ENCODE measurements at places on chromosomes 16 and 17.
A peak's percentile ranks its signal among the peaks of the same experiment; 100 is the strongest.

DNA sequence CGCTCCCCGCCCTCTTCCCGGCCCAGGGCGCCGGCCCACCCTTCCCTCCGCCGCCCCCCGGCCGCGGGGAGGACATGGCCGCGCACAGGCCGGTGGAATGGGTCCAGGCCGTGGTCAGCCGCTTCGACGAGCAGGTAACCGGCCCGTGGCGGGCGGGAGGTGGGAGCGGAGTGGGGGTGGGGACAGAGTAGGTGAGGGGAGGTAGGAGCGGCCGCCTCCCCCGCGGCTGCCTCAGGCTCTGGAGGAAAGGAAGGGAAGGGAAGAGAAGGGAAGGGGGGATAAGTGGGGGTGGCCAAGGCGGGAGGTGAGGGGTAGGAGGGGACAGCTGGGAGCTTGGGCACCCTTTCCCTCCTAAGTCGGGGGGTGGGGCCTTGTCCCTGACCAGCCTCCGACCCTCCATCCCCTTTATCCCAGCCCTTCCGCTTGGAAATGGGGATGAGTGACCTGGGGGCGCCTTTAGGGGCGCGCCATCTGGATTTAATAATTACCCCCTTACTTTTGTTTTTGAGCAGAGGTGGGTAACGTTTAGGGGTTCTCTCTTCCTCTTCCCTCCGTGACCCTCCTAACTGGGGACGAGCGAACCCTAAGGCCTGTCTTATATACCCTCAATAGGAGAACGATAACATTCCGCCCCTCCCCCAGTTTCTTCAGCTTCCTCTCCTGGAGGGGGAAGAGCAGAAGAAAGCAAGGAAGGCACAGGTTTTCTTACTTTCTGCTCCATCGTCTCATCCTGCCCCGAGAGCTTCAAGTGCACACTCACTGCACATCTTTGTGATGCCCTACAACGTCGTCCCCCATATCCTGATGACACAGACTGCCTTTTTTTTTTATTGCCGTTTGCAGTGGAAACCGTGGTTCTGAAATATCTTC is 694 bp downstream of the NF1 start:
- no peaks in the 10 kb centered on the region for H3K27me3 ChIP-seq
- peak overlapping the region; percentile 97 for H3K4me3 ChIP-seq
- DNase-seq, result peak; percentile 57

GRCh38 chr17:14201988-14202380 is 34.7 kb downstream of the CDRT15 start:
- H3K4me1 ChIP-seq, result peaks cover 27% of the 10 kb centered on the region
- DNase-seq, result no peak
- H3K4me3 ChIP-seq, result no peak overlapping the region
- peaks cover 3% of the 10 kb centered on the region for H3K36me3 ChIP-seq
- H3K27me3 ChIP-seq, result no peaks in the 10 kb centered on the region

- no peaks in the 10 kb centered on the region for H3K36me3 ChIP-seq
- H3K4me3 ChIP-seq, result no peak overlapping the region
- DNase-seq, result peak; percentile 35
- H3K27me3 ChIP-seq, result no peaks in the 10 kb centered on the region
- H3K4me1 ChIP-seq, result peaks cover 7% of the 10 kb centered on the region
- H3K27ac ChIP-seq, result no peak overlapping the region
Measured at GRCh38 chr17:28519236-28519635, 13.1 kb downstream of the FOXN1 start.

DNA sequence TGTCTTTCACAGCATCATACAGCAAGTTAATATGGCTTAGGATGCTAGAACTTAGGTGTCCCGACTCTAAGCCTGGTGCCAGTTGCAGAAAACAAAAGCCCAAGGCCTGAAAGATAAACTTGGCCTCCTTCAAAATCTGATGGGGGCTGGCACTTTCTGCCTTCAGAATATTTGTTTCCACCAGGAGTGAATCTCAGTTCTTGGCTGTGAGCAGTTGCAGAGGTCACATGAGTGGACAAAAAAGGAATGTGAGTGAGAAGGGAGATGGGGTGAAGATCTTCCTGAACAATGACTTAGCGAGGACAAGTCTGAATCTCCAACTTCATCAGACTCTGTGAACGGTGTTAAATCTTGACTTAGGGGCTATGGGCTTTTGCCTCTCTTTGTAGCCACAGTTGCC is 46.6 kb downstream of the HOXB1 start:
- no peaks in the 10 kb centered on the region for H3K27me3 ChIP-seq
- DNase-seq, result no peak
- H3K27ac ChIP-seq, result peak overlapping the region; percentile 21
- peaks cover 4% of the 10 kb centered on the region for H3K4me1 ChIP-seq
- no peak overlapping the region for H3K4me3 ChIP-seq

All from transverse colon (tissue), 4 donors.